Iris pigment epithelial cell (primary cell): ENCODE measurements at places on chromosomes 13 and 19.
A peak's percentile ranks its signal among the peaks of the same experiment; 100 is the strongest.

DNA sequence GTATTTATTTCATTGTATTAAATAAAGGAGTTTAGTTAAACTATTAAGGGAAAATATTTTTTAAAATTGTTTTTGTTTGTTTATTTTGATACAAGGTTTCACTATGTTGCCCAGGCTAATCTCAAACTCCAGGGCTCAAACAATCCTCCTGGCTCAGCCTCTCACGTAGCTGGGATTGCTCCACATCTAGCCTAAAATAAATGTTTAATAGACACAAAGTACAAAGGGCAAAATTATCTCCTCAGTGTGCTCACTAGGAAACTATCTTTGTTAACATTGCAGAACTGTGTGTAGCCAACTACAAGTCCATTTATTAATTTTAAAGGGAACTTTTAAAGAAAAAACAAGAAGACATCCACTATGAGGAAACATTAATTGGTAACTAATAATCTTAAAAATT, 207.2 kb upstream of the PCDH17 start:
- DNase-seq = no peak

DNA sequence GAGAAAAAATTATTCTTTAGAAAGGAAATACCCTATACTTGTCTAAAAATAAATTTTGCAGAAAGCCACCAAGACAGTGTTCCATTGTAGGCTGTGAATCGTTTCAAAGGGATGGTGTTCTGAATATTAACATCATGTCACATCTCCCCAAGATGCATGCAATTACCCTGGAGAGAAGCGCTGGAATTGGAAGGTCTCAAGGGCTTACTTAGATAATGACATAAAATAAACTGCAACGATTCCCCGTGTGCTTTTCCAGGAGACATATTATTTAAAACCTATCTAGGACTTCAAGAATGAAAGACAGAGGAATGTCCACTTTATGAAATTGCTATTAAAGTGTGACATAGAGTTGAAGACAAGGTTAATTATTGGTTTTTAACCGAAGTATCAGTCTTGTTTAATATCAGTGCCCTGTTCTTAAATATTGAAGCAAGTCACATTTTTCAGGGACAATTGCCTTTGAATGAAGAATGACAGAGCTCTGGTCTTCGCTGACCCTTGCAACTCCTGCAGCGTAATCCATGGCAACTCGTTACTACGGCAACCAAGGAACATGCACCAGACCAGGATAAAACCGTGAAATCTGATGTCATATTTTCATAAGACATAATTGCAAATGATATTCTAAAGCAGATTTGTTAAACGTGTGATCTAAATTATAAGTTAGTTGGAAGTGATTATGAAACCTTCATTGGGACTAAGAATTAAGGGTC, 91.7 kb downstream of the EFNB2 start:
- no peak for DNase-seq

GRCh38 chr19:2476451-2477140, 669 bp downstream of the GADD45B start:
- DNase-seq = peak; percentile 77

DNA sequence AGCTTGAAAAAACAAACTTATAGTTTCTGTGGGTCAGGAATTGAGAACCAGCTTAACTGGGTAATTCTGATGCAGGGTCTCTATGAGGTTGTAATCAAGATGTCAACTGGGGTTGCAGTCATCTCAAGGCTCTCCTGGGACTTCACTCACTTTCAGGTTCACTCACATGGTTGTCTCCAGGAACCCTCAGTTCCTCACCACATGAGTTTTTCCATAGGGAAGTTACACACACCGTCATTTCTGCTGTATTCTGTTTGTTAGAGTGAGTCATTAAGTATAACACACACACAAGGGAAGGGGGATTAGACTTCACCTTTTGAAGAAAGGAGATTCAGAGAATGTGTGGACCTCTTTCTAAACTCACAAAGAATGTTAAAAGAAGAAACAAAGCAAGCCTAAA, 34.9 kb upstream of the MLNR start:
- DNase-seq = peak; percentile 56

DNA sequence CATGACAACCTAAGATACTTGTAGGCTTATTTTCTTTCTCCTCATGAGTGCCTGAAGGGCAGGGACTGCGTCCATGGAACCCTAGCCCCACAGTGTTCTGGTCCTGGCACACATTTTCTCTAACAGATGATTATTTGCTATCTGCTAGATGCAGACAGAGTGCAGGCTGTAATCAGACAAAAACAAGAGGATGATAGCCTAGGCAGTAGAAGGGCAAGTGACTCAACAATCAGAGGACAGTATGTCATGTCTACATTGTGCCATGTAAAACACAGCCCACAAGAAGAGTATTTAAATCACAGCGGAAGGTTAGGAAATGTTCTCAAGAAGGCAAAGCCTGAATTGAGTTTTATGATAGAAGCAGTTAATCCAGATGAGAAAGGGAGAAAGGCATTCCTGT, 29.3 kb downstream of the MIPEP start:
- DNase-seq = no peak

DNA sequence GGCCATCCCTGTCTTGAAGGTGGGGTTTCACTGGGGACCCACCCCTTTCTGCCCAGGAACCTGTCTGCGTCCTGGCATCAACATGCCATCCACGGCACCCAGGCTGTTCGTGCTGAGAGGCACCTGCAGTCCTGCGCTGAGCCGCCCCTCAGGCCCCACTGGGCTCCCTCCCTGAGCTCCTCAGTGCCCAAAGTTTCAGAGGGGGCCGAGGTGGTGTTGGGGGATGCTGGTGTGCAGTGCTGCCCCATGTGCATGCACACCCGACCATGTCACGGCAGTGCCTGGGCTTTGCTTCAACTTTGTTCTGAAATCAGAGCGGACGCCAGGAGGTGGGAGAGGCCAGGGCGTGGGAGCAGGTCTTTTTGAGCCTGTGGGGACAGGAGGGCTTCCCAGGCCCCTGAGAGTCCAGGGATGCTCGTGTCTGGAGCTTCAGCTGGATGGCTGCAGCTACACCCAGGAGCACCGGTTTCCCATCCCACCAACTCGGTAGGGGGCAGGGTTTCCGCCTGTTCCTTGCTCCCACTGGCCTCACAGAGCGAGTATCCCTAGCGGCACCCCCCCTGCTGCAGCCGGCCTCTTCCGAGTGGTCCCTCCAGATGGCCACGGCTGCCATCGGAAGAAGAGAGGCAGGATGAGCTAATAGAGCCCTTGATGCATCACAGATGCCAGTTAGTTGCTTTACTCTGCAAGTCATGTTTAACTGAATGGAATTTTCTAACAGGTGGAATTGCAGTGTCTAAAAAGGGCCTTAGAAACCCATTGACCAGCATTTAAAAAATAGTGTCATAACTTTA, 44.0 kb downstream of the WDFY2 start:
- no peak for DNase-seq

GRCh38 chr19:46985542-46986415, 33.9 kb upstream of the NPAS1 start:
- DNase-seq = no peak

- peak; percentile 10 for DNase-seq
Observed at GRCh38 chr19:11382898-11383705, 1.0 kb downstream of the EPOR start.

- DNase-seq = no peak
Observed at GRCh38 chr13:111027458-111028439, 87.4 kb upstream of the ARHGEF7 start.

DNA sequence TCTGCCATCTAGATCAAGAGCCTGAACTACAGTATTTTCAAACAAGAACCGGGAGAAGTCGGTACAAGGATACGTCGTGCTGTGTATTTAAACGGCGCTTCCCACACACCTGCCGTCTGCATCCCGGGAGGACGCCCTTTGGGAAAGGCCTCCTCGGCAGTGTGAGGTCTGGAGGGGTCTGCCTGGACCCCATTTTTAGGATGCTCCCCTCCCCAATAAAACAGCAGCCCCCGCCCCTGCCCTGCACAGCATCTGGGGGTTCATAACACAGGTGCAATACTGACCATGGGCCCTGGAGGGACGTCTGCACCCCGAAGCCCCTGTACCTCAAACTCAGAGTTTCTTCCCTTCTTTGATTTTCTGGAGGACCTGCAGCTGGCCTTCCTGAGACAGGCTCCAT, 4.1 kb upstream of the C13orf46 start:
- no peak for DNase-seq

DNA sequence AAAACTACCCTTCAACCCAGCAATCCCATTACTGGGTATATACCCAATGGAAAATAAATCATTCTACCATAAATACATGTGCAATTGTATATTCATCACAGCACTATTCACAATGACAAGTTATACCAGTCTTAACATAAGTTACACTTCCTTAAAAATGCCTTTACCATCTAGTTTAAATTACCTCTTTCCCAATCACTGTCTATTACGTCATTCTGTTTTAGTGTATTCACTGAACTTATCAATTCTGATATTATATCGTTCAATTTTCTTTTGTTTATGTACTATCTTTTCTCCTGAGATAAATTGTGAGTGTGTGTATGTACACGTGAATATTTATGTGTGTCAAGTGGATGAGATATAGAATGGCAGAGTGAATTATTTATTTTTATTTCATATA, 1416.8 kb downstream of the OLFM4 start:
- DNase-seq = no peak

DNA sequence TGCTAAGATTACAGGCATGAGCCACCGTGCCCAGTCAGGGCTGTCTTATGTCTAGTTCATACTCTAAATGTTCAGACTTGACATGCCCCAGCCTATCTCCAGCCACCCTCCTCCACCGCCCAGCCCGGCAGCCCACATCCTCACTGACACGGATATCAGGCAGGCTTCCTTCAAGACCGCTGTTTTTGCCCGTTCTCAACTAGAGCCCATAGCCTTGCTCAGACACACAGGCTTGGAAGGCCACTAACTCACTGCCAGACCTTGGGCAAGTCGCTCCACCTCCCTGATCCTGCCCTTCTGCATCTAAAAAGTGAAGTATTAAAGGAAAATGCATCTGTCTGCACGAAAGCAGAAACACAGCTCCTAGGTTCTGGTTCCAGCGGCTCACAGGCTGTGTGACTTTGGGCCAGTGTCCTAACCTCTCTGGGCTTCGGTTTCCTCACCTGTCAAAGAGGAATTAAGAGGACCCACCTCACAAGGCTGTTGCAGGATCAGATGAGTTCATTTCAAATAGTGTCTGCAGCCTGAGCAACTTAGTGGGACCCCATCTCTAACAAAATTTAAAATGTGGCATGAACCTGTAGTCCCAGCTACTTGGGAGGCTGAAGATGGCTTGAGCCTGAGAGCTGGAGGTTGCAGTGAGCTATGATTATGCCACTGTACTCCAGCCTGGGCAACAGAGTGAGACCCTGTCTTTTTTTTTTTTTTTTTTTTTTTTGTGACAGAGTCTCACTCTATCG, 14.5 kb upstream of the CERS4 start:
- no peak for DNase-seq

- no peak for DNase-seq
Observed at GRCh38 chr19:33242911-33243310, 17.3 kb upstream of the SLC7A10 start.

GRCh38 chr13:40442231-40442630, 224.2 kb downstream of the FOXO1 start:
- DNase-seq = no peak

GRCh38 chr19:21848706-21849105, 12.7 kb upstream of the ZNF43 start:
- DNase-seq = peak; percentile 65

DNA sequence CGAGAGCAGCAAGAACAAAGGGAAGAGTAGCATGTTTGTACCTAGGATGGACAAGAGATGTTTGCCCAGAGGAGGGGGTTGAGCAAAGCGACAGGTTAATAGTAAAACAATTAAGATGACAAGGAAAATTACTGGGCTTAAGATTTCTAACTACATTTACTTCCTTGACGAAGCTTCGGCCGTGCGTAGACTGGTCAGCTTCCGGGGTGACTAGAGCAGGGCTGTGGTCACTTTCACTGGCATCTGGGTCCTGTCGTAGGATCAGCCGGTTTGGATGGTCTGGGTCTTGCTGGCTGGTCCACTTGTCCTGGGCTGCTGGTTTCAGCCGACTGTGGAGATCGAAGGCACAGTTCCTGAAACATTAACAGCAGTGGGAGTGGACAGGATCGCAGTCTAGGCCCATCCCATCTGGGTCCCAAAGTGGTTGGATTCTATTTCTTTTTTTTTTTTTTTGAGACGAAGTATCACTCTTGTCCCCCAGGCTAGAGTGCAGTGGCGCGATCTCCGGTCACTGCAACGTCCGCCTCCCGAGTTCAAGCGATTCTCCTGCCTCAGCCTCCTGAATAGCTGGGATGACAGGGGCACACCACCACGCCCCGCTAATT, 5.0 kb upstream of the BSG start:
- no peak for DNase-seq

DNA sequence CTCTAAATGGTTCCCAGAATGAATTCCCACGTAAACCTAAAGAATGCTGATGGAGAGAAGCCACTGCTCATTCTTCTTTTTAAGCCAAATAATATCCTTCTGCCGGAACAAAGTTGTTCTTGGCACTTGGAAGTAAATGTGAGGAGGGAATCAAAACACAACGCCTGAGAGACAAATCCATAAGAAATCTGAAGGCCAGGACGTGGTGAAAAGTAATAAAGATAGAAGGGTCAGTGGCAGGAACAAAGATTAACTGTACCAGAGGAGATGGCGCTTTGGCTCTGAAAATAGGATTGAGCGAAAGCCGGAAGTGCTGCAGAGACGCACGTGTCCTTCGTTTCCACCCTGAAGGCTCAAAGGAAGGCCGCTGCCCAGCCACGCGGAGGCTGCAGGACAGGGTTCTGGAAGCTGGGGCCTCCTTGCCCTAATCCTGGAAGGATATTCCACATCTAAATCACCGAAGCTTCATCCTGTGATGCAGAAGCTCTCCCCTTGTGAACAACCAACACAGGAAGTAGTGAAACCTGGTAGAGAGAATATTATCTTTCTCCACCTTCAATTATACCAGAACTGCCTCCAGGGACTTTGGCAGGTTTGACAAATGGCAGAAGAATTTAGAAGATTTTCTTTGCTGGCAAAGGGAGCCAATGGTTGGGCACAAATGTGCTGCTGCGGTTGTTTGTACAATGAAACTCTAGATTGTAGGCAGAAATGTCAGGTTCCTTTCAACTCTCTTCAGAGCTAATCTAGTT, 214.6 kb upstream of the SERP2 start:
- no peak for DNase-seq

DNA sequence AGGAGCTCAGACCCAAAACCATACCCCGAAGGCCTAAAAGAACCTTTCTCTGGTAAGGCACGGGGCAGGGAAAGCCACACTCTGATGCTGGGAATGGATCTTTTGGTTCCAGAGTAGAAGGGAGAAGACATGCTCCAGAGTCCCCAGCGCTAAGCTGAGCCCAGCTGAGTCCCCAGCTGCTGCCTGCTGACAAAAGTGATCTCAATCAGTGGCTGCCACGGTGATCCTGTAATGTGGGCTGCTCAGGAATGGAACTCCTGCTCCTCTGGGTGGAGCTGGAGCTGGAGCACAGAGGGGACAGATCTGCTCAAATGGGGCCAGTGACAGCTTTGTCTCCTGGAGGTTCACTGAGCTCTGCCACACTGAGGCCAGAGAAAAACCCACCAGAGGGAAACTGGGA, 70.5 kb downstream of the MLLT1 start:
- DNase-seq = no peak

- DNase-seq = peak; percentile 28
Observed at GRCh38 chr13:31797154-31797775, 57.9 kb downstream of the RXFP2 start.
